ENCODE measurements at places on chromosomes 1 and 21.

- H3K27ac ChIP-seq: no peak overlapping the region
- no peak overlapping the region for H3K4me3 ChIP-seq
- no peaks in the 10 kb centered on the region for H3K36me3 ChIP-seq
- no peak for DNase-seq
- H3K27me3 ChIP-seq: no peaks in the 10 kb centered on the region
Observed at GRCh38 chr1:208332774-208333126, 88.6 kb upstream of the PLXNA2 start.

DNA sequence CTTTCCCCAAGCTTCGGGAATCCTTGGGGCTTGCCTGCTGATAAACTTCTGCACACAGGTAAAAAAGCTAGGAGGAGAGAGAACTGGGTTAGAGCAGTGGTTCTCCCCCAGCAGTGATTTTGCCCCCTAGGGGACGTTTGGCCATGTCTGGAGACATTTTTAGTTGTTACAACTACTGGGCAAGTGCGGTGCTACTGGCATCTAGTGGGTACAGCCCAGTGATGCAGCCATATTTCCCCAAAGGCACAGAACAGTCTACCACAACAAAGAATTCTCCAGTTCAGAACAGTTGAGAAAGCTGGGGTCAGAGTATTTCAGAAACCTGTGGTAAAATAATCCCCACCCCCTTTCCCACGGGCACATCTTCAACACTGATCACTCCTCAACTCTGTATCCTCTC, 41.3 kb downstream of the LRRC71 start:
- H3K36me3 ChIP-seq: peaks cover 98% of the 10 kb centered on the region
- H3K4me1 ChIP-seq: no peaks in the 10 kb centered on the region
- no peak overlapping the region for H3K4me3 ChIP-seq
- no peaks in the 10 kb centered on the region for H3K27me3 ChIP-seq
- DNase-seq: no peak

DNA sequence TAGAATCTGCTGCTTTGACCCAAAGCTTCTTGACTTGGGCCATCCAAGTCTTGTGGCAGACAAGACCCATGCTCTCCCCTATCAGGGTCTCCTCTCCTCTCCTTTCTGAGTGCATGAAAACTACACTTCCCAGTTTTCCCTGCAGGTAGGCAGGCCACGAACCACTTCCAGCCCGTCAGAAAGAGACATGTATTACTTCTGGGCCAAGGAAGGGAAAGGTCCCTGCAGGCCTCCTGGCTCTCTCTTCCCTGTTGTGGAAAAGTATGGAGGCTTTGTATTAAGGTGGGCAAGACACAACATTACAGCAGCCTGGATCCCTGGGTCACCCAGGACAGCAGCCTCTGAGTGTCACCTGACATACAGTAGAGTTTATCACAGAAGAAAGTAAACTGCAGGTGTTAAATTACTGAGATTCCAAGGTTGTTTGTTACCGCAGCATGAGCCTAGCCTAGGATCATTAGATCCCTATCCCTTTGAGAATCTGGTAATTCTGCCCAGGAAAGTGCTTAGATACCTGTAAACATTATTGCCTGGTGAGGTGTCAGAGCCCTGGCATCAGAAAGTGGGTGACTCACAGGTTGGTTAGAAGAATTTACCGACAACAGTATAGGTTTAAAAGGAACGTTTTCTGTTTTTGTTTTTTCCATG, 717.3 kb downstream of the MATN1 start:
- no peaks in the 10 kb centered on the region for H3K4me1 ChIP-seq
- peaks cover 4% of the 10 kb centered on the region for H3K27me3 ChIP-seq
- H3K27ac ChIP-seq: no peak overlapping the region
- H3K36me3 ChIP-seq: no peaks in the 10 kb centered on the region

DNA sequence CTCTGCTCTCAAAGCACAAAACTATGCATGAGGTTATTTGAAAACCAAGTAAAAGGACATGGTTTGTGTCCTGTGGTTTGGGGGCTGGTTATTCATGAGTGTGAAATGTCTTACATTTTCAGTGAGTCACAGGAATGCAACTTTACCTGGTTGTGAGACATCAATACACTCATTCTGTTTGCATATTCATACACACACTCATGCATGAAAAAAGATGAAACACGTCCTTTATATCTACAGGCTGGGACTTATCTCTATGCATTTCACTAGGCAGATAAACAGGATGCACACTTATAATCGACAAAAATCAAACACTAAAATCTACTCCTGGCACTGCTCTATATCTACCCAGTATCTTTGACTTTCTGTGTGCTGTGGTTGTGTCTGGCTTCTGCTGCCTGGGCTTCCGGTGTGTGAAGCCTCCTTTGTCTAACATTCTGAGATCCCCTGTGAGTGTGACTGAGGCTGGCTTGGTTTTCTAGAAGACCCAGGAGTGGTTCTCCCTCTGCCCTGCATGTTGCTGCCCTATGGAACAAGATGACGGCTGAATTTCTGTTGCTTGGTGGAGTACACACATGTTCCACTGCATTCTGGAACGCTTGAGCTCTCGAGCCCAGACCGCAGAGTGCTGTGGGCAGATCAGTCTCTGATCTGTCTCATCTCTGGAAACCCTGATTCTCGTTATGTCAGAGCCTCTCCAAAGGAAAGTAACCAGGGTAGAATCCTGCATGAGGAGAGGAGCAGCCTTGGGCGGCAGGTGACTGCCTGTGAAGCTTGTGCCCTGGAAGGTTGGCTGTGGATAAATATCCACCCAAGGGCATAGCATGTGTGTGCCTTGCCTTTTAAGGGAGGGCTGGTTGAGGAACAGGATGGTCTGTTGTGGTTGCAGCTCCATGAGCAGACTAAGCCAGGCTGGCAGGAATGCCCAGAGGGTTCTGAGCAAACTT, 19.7 kb upstream of the FASLG start:
- H3K4me3 ChIP-seq: no peak overlapping the region
- no peaks in the 10 kb centered on the region for H3K4me1 ChIP-seq
- no peak overlapping the region for H3K27ac ChIP-seq
- no peaks in the 10 kb centered on the region for H3K36me3 ChIP-seq

DNA sequence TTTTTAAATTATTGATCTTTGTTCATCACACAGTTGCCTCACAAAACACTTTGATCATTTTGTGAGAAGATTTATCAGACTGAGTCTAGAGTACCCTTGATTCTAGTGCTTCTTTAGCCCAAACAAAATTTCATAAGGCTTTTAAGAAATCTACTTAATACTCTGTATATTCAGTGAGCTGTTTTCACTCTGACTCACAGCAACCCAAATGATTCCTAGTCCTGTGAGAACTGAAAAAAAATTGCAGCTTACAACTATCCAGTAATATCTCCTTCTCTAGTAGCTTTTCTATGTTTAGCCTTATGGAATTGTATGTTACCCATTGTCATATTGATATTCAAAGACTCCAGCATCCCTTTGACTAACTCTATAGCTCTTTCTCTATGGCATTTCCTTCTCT, 915.6 kb downstream of the AMY1C start:
- no peak overlapping the region for H3K4me3 ChIP-seq
- H3K27me3 ChIP-seq: no peaks in the 10 kb centered on the region
- no peak overlapping the region for H3K27ac ChIP-seq
- H3K36me3 ChIP-seq: no peaks in the 10 kb centered on the region

- no peaks in the 10 kb centered on the region for H3K27me3 ChIP-seq
- no peak overlapping the region for H3K4me3 ChIP-seq
- H3K27ac ChIP-seq: no peak overlapping the region
- H3K36me3 ChIP-seq: no peaks in the 10 kb centered on the region
- DNase-seq: no peak
Observed at GRCh38 chr1:31723828-31724359, 20.1 kb upstream of the COL16A1 start.

GRCh38 chr1:30213936-30214335, 509.4 kb downstream of the MATN1 start:
- H3K4me3 ChIP-seq: no peak overlapping the region
- no peaks in the 10 kb centered on the region for H3K4me1 ChIP-seq
- H3K36me3 ChIP-seq: no peaks in the 10 kb centered on the region
- peaks cover 14% of the 10 kb centered on the region for H3K27me3 ChIP-seq
- H3K27ac ChIP-seq: no peak overlapping the region

- H3K4me1 ChIP-seq: peaks cover 53% of the 10 kb centered on the region
- no peak overlapping the region for H3K4me3 ChIP-seq
- DNase-seq: no peak
- peak overlapping the region; percentile 81 for H3K27ac ChIP-seq
Observed at GRCh38 chr1:68174738-68175113, 57.6 kb downstream of the WLS start.

DNA sequence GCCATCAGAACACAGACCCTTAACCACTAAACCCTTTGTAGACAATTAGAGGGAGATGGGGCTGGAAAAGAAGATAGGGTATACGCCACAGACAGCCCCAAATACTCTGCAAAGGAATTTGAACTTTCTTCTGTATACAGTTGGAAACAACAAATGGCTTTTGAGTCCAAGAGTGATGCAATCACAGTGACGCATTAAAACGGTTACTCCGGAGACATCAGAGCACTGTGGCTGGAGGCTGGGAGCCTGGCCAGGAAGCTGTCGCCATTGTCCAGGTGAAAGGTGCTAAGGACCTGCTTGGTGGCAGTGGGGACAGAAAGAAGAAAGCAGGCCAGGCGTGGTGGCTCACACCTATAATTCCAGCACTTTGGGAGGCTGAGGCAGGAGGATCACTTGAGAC, 4.2 kb downstream of the FLAD1 start:
- peaks cover 48% of the 10 kb centered on the region for H3K36me3 ChIP-seq
- DNase-seq: peak; percentile 65
- no peak overlapping the region for H3K27ac ChIP-seq
- H3K27me3 ChIP-seq: no peaks in the 10 kb centered on the region
- H3K4me3 ChIP-seq: no peak overlapping the region
- peaks cover 16% of the 10 kb centered on the region for H3K4me1 ChIP-seq

- no peaks in the 10 kb centered on the region for H3K36me3 ChIP-seq
- H3K27ac ChIP-seq: no peak overlapping the region
- H3K27me3 ChIP-seq: no peaks in the 10 kb centered on the region
- DNase-seq: no peak
Observed at GRCh38 chr1:62621907-62622306, 24.6 kb downstream of the ANGPTL3 start.

- H3K27ac ChIP-seq: no peak overlapping the region
- H3K27me3 ChIP-seq: no peaks in the 10 kb centered on the region
- no peaks in the 10 kb centered on the region for H3K4me1 ChIP-seq
- H3K4me3 ChIP-seq: no peak overlapping the region
- no peaks in the 10 kb centered on the region for H3K36me3 ChIP-seq
- DNase-seq: no peak
Observed at GRCh38 chr1:175637911-175638310, 105.5 kb downstream of the TNR start.

DNA sequence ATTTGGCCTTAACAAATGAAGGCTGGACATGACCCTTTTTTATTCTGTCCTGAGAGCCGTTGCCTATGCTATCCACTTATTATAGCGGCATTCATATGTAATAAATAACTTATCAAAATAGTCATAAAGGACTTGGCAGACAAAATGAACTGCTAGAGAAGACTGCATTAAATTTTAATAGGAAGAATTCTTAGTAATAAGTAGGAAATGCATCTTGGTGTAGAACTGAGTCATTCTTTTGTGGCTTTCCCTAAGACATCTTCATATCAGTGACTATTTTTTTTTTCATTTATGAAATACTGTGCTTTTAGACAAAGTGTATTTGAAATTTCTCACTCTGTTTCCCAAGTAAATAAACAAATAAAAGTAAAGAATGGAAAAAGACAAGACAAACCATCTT, 45.6 kb downstream of the PBX1 start:
- H3K4me3 ChIP-seq: no peak overlapping the region
- H3K4me1 ChIP-seq: peaks cover 99% of the 10 kb centered on the region
- no peak for DNase-seq
- no peaks in the 10 kb centered on the region for H3K27me3 ChIP-seq

DNA sequence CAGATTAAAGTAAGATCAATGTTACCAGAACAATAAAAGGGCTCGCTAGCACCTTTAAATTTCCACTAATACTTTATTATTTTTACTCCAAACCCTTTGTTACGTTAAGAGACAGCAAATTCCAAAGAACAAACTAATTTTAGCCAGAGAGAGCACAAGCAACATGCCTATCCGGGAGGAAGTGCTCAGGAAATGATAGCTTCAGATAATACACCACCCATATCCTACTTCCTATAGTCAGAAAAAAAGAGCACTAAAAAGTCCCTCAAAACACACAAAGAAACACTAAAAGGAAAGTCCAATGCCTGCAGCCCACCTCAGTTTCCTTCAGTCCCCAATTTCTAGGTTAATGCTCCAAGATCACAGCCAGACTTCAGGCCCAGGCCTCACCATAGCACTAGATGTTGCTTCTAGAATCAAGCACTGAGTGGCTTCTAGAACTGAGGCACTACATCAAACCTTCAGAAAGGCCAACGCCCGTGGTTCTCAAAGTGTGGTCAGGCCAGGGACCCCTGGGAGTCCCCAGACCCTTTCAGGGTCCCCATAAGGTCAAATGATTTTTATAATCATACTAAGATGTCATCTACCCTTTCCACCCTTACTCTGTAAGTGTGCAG, 142.6 kb downstream of the PSMG1 start:
- no peaks in the 10 kb centered on the region for H3K4me1 ChIP-seq
- H3K27me3 ChIP-seq: no peaks in the 10 kb centered on the region
- peak overlapping the region; percentile 49 for H3K27ac ChIP-seq
- H3K4me3 ChIP-seq: no peak overlapping the region
- no peaks in the 10 kb centered on the region for H3K36me3 ChIP-seq

- no peaks in the 10 kb centered on the region for H3K27me3 ChIP-seq
- H3K36me3 ChIP-seq: no peaks in the 10 kb centered on the region
- H3K4me1 ChIP-seq: peaks cover 38% of the 10 kb centered on the region
- H3K4me3 ChIP-seq: no peak overlapping the region
Observed at GRCh38 chr1:174964261-174964971, 35.3 kb upstream of the CACYBP start.

DNA sequence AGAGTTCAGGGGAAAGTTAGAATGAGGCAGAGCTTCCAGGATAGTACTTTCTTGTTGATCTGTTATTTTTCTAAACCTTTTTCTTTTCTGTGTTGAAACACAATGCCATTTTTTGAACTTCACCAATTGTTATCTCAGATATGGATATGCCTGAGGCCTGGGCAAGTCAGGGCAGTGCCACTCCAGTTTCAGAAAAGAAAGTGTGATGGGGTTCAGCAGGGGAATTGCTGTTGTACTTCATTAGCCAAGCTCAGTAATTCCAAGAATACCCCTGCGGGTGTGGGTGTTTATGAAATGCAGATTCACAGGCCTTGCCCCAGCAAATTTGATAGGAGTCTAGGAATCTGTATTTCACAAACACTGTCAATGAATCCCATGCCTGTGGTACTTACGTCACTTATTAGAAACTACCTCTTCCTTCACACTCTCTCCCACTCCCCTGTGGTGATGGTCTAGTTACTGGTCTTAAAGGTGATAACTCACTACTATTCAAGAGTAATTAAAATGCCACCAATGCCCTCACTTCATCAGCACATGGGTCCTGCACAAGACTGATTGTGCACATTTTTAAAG, 142.3 kb downstream of the PBX1 start:
- no peaks in the 10 kb centered on the region for H3K27me3 ChIP-seq
- no peak for DNase-seq
